Lower lobe of right lung (tissue), 2 donors: ENCODE measurements at places on chromosomes 3 and 15. TPM values are rescaled to one million over a fixed set of nuclear protein-coding genes. Genes with fewer than 3 reads are reported as not detected.

DNA sequence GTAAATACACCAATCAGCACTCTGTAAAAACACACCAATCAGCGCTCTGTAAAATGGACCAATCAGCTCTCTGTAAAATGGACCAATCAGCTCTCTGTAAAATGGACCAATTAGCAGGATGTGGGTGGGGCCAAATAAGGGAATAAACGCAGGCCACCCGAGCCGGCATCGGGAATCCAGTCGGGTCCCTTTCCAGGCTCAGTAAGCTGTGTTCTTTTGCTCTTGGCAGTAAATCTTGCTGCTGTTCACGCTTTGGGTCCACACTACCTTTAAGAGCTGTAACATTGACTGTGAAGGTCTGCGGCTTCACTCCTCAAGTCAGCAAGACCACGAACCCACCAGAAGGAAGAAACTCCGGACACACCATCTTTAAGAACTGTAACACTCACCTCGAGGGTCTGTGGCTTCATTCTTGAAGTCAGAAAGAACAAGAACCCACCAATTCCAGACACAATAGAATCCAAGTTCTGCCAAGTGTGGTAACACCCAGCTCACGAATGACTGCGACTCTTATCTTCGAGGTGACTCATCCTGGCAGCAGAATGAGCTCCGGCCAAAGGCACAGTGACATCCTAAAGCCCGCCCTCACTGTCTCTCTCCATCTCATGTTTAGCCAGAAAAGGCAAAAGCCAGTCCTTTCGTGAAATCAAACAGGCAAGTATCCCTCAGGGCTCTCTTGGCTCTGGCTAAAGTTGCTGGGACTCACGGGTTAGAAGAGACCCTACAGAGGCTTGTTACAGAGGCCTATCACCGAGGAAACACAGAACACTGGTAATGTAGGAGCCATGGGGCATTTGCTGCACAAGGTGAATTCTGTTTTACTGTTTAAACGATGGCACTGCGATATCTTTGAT, 155.2 kb downstream of the FAM43A start:
- no peak for DNase-seq

GRCh38 chr3:95750097-95750496, 1064.3 kb upstream of the EPHA6 start:
- DNase-seq = no peak

DNA sequence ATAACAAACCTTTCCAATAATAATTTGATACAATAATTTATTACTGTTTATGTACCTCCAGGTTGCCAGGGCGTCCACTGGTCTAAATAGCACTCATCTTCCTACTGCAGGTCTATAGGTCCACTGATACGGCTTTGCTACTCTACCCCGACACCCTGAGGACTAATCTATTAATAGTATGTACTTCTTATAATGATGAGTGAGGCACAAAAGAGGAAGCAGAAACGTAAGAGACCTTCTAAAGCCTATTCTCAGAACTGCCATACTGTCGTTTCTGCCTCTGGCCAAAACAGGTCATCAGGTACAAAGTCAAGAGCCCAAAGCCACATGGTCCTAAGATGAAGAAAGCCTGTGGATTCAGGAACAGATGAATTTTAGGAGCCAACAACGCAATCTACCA, 163.2 kb upstream of the GRM7 start:
- DNase-seq = no peak

DNA sequence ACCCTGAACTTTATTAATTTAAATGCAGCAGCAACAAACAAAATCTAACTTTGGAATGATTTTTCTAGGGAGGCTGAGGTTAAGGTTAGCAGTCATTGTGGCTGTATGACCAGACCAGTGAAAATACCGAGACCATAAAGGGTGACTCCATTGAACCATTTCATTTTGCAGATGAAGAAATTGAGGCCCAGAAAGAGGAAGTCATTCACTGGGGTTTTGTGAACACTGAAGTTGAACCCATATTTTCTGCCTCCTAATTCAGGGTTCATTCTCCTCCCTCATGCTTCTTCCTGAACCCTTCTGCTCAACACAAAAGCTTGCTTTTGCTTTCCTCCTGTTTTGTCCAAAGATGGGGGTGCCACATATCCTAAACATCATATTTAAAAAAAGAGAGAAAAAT, 65.8 kb upstream of the PLCL2 start:
- DNase-seq = no peak

DNA sequence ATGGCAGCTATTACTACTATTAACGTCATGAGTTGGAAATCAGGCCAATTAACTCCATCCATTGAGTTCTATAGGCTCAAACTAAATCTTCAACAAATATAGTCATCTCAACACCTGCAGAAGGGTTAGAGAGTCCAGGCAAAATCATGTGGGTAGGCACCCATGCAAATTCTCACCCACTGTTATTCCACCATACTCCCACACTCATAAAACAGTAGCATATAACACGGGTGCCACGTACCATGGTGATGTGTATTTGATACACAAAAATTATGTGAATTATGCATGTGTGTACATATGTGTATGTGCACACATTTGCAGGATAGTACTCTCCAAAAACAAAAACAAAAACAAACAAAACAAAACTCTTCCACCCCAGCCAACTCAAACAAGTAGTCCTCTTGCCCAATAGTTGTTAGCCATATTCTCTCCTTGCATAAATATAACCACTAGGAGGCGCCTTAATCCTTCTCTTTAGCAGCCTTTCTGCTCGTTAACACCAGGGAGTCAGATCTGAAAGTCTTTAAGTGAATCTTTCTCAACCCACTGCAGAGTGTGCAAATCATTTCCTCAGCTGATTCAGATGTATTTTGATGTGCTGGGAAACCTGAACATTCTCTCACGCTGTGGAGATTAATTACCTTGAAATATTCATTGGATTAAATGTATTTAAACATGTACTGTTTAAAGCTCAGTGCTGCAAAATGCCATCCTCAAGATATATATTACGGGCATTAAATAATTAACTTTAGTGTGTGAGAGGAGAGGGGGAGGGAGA, 38.0 kb upstream of the COPB2 start:
- DNase-seq = no peak

GRCh38 chr3:81666502-81667121, 94.8 kb downstream of the GBE1 start:
- DNase-seq = no peak

DNA sequence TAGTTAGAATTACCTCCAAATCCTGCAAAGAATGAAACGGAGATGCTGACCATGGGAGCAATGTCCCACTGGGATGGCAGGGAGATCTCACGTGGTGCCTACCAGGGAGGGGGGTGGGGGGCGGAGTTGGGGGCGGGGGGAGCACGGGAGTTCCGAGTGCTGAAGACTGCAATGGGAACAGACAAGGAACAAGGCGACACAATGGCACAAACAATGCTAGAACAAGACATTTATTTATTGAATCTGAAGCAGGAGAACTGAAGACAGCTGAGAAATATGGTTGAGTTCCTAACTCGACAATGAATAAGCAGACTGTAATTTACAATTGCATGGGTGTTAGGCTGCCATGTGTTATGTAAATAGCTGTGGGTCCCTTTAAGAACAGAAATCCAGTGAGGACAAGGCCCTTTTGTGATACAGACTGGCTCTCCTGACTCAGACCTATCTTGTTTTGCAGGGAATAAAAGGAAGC, 91.2 kb downstream of the AQP9 start:
- DNase-seq = no peak

GRCh38 chr15:76149291-76149915, 89.6 kb downstream of the TMEM266 start:
- no peak for DNase-seq

DNA sequence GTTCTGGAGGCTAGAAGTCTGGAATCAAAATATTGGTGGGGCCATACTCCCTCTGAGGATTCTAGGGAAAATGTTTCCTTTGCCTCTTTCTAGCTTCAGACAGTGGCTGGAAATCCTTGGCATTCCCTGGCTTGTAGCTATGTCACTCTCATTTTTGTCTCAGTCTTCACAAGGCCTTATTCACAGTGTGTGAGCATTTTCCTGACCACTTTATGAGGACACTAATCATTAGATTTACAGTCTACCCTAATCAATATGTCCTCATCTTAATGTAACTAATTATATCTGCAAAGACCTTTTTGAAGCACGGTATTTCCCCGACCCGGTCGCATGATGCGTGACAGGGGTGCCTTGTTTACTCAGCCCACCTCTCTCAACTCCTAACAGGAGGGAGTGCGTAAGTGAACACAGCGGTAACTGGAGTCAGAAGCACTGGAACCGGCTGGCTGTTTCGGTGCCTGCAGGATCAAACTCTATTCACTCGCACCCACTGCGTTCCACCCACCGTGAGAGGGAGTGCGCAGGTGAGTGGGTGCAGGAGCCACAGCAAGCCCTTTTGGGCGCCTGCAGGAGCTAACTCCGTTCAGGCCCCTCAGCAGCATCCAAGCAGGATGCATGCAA, 155.0 kb downstream of the EPHA3 start:
- no peak for DNase-seq

DNA sequence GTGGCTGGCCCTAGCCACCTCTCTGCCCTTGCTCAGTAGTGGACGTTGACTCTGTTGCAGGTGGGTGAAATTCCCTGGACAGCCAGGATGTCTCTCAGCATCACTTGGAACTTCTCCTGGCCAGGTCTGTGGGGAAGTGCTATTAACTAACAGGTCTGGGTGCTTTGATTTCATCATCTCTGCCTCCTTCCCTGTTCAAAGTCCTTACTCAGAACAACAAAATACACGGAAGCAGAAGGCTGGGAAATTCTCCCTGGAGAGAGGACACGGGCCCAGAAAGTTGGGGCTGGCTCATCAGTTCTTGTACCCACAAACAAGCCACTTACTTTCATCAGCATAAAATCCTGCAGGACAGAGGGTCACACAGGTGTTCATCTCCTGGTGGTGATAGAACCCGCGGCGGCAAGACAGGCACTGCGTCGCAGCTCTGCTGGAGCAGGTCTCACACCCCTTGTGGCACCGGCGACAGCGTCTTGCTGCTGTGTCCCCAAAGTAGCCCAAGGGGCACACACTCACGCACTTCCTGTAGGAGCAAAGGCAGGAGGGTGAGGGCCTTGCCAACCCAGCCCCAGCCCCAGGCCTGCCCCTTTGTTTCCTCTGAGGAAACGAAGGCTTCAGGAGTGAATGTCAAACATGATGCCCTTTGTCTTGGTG, 29.6 kb upstream of the SNRPA1 start:
- DNase-seq = no peak

DNA sequence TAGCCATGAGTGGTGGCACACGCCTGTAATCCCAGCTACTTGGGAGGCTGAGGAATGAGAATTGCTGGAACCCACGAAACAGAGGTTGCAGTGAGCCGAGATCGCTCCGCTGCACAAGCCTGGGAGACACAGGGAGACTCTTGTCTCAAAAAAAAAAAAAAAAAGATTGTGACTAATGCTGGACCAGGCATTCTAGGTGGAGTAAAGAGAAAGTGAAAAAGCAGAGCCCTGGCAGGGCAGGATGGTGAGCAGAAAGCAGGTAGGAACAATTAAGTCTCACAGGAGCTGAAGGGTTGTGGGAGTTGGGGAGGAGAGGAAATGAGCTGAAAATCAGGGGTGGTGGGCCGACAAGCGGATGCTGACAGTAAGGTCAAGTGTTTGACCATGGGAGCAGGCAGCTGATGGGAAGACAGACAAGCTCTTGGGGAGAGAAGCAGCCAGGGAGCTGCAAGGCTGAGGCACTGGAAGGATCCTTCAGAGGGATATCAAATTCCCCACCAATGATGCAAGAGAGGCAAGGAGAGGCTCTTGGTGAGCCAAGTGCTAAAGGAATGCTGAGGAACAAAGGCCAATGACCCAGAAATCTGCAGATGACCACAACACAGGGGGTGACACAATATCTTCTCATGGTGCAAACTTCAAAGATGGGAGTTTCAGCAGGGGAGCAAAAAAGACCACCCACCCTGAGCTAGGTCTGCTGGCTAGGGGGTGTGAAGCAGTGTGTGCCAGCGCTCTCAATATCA, 251.1 kb downstream of the ULK4 start:
- no peak for DNase-seq

DNA sequence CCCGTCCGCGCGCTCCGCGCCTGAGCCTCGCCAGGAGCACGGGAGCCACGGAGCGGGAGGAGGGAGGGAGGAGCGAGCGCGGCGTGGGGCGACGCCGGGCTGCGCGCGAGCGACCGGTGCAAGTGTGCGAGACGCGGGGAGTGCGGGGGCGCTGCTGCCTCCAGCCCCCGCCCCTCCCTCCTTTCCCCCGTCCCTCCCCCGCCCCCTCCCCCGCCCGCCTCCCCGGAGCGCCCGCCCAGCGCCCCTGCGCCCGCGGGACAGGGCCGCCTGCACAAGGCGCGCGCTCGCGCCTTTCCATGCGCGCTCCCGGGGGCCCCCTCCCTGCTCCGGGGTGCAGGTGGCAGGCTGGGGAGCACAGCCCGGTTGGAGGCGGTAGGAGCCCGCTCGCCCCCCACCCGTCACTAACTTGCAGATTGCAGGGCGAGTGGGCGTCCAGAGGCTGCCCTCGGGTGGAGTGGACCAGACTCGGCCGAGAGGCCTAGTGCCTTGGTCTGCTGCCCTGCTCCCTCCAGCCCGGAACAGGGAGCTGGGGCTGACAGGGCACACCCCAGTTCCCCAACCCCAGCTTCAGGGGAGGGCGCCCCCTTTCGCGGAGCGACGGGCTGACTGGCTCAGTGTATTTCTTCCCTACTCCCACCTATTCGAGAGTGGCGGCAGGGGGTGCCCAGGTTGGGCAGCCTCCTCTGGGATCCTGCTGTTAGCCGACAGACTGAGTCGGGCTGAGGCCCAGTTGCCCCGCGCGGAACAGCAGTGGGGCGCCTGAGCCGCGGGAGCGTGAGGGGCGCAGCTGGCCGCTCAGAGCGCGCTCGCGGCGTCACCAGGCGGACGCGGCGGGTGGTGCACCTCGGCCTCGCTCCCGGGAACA, at the start of gene WNT7A:
Gene WNT7A (minus strand): TSS at position 126 of the 865 bp plus-strand sequence. CDS start 255 bp downstream, outside the sequence.
- no peak for DNase-seq

- DNase-seq = no peak
Measured at GRCh38 chr3:30779686-30780287, 114.7 kb downstream of the GADL1 start.

DNA sequence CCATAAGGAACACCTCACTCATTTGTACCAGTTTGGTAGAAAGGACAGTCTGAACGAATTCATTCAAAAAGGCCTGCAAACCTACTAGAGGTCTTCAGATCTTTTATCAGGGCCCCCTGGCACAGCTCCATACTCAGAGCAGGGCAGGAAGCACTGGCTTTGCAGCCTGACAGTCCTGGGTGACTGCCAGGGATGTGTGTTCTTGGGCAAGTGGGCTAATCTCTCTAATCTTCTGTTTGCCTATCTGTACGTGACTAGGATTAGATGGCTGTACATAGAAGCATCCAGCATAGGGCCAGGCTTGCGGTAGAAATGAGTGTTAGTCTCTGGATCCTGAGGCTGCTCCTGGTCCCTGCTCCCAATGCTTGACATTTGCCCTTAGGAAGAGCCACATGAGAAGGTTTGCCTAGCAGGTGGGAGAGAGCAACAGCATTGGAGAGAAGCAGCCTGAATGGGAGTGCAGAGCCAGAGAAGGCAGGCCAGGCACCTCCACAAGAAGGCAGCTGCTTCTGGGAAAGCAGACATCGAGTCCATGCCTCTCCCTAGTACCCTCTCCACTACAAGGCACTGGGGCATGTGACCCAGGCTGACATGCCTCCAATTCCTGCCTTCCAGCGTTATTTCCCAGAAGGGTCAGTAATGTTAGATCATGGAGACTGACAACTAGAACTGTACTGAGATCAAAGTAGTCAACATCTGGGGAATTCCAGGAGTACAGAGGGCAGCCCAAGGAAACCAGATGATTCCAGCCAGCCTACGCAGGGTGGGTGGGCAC, 1.0 kb upstream of the CXCR6 start:
- no peak for DNase-seq

The IDH3A gene
- 78.3 TPM for total RNA-seq

The CHRNB4 gene
- total RNA-seq = not detected

The ROPN1B gene
- 0.50 TPM for total RNA-seq

The SEMA3G gene
- total RNA-seq = 23.6 TPM

The LIPH gene
- total RNA-seq = 29.7 TPM

The SYNPR gene
- total RNA-seq = not detected

The CPNE4 gene
- total RNA-seq = 0.83 TPM

The WDR93 gene
- 1.2 TPM for total RNA-seq

The NEO1 gene
- total RNA-seq = 37.8 TPM

The CYP1A2 gene
- total RNA-seq = not detected
